ENCODE measurements at places on chromosomes 11 and 22.

GRCh38 chr22:47445716-47446290 is 683.4 kb downstream of the TBC1D22A start:
- no peak for DNase-seq

DNA sequence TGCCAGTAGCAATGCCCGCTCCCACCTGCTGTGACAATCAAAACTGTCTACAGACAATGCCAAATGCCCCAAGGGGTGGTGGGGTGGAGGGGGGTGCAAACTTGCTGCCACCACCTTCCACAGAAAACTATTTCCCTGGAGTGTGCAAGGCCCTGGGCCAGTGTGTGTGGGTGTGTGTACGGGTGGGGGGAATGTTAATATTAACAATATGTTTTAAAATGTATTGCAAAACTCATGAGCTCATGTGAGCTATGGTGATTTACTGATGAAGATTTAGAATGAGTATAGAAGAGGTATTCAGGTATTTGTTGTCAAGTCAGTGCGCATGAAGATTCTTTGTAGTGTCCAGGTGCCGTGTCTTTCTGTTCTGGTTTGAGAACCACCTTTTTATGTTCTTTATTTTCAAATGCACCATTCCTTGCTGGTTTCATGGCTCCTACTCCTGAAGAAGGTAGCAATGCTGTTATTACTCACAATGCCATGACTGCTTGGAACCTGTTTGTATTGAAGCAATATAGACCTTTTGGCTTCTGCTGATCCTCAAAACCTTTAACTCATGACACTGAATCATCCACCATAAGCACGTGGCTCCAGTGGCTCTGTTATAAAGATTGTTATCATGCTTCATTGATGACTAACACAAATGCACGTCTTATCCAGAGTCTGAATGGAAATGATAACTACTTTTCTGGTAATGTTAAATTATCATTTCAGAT is 29.9 kb upstream of the AQP11 start:
- DNase-seq = no peak

- peak; percentile 5 for DNase-seq
These were observed at the start of gene PAX6 for GRCh38 chr11:31810779-31811647. TSS of gene PAX6 (minus strand) at chr11:31811322. CDS start at chr11:31806411, 4,911 bp downstream.

DNA sequence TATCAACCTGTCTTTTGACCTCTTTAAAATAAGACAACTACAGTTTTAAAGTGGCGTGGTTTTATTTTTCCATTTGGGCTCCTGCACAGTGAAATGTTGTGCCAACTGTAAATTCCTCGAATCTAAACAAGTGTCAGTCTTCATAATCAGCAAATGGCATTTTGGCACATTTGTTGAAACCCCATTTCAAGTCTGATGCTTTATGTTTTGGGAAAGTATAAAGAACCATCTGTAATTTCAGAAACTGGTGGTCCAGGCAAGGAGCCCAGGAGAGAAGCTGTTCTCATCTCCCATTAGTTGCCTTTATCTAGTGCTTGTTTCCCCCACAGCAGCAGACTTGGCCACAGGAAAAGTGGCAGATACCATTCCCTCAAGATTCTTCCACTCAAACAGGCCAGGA is 32.7 kb downstream of the VWA5A start:
- DNase-seq = no peak

DNA sequence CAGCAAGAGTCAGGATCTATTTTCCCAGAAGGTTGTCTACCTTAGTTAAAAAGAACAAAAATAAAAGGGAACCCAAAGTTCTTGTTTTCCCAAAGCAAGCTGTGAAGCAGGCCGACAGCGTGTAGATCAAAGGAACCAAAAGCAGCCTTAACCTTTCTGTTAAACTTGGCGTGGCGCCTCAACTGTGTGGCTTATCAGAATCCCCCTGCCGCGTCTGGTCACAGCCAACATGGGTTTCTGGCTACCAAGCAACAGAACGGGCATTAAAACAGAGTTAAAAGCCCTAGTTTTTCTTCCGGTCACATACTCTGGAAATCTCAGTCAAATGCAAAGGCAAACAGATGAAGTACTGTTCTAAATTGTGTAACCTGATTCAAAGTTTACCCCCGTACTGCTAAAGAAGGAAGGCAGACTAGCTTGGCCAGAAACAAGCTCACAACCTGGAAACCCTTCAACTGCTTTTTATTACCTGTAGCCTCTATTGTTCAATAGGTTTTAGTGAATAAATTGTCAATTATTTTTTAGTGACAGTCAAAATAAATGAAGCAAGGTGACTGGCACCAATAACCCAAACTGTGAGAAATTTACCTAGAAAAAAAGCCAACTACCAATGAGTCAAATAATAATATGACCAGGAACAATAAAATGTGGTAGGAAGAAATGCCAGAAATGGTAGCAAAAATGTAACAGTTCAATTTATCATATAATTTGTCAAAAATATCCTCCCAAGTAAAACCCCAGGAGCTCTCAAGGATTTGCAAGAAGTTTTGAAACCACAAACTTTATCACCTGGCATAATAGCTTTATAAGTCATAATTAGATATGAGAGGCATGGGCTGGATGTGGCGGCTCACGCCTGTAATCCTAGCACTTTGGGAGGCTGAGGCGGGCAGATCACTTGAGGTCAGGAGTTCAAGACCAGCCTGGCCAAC is 21.4 kb downstream of the CHKA start:
- DNase-seq = no peak

DNA sequence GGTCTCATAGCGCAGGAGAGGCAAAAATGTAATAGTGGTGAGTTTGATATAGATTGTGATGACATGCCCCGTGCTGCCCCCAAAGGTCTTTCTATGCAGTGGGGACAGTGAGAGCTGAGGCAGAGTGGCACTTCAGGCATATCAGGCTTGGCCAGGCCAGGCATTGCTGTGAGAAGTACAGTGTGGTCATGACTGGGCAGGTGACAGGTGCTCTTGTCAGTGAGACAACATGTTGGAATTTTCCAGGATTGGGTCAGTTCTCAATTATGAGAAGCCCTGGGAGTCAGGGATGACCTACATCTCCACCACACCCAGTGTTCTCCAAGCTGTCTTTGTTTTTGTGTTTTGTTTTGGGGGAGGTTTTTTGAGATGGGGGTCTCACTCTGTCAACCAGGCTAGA is 3.7 kb downstream of the SNAP29 start:
- no peak for DNase-seq

- DNase-seq = no peak
These were observed 115.4 kb downstream of the KIAA1671 start for GRCh38 chr22:25067851-25068421.

DNA sequence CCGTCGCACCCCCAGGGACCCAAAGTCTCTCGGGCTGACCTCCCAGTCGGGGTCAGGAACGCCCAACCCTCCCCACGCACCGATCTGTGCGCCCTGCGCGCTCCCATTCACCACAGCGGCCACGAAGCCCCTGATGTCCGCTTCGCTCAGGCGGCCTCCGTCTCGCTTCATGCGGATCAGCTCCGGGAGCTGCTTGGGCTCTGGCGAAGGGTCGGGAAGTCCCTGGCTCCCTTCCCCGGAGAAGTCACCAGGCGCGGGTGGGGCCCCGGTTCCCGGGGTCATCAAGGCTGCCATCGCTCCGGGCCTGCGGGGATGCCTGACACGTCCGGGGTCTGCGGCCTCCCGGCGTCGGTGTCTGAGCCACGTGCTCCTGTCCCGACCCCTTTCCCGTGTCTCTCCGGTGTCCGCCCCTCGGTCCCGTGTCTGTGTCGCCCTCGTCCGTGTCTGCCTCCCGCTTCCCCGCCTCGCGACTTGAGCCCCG is 356 bp downstream of the TYMP start:
- no peak for DNase-seq

DNA sequence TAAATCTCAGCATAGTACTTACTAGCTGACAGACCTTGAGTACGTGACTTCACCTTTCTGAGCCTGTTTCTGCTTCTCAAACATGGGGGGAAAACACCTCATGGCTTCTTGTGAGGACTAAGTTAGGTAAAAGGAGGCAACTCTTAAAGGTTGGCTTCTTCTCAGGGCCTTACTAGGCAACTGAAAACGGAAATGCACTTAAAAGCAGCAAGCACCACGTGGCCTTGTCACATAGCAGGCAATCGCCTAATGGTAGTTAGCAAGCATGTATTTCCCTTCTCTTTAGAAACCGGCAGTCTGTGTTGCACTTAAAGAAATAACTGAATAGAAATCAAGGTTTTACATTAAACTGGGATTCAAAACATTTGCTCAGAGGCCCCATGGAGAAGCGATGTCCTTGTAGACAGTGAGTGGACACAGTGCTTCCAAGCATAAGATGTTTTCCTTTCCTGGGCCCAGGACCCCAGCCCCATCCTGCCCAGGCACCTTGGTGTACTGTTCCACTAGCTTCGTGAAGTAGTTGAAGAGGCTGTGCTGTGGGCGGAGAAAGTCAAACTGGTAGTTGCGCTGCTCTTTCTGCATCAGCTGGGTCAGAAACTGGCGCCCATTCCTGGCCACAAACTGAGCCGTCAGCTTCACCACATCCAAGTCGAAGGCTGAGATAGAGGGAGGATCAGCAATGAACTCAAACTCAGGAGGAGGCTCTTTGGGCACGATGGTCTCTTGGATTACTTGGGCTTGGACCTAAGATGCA is 12.1 kb downstream of the SF3A1 start:
- DNase-seq = no peak

- no peak for DNase-seq
These were observed 9.9 kb downstream of the PCSK7 start for GRCh38 chr11:117221775-117222517.

DNA sequence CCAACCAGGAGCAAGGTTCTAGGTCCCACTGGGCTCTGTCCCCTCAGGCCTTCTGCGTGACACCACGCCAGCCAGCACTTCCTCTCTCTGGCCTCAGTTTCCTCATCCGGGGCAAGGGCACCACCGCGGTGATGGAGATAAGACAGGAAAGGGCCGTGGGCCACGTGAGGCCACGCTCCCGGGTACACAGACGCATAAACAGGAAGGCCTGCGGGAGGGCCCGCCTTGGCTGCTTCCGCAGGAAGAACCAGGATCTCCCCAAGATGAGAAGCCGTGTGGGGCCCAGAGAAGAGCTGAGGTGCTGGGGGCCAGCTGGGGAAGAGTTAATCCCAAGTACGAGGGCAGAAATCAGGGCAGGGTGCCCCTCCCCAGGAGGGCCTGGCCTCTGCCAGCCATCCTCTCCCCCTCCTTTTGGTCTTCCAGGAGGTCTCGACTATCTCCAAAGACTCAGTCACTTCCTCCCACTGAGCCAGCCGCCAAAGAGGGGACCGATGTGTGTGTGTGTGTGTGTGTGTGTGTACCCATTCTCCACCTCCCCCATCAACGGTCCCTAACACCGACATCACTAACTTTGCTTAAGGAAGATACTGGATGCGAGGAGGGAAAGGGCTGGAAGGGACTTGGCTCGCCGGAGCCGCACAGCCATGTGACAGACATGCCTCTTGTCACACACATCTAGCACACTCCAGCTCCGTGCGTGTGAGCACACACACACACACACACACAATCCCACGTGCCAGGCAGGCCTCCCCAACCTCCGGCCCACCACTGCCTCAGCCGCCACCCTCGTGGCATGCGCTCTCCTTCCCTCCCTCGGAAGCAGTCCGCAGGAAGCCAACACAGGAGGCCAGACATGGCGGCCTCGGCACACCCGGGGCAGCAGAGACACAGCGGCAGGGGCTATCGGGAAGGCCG is 1.4 kb downstream of the MFNG start:
- DNase-seq = peak; percentile 45

GRCh38 chr11:12625438-12626071 is 48.7 kb upstream of the TEAD1 start:
- no peak for DNase-seq

GRCh38 chr11:104731890-104732289 is 166.4 kb downstream of the CASP12 start:
- no peak for DNase-seq

- no peak for DNase-seq
These were observed 5.5 kb downstream of the DCUN1D5 start for GRCh38 chr11:103086461-103086860.

- peak; percentile 7 for DNase-seq
These were observed 109.8 kb downstream of the BCR start for GRCh38 chr22:23289851-23290724.

DNA sequence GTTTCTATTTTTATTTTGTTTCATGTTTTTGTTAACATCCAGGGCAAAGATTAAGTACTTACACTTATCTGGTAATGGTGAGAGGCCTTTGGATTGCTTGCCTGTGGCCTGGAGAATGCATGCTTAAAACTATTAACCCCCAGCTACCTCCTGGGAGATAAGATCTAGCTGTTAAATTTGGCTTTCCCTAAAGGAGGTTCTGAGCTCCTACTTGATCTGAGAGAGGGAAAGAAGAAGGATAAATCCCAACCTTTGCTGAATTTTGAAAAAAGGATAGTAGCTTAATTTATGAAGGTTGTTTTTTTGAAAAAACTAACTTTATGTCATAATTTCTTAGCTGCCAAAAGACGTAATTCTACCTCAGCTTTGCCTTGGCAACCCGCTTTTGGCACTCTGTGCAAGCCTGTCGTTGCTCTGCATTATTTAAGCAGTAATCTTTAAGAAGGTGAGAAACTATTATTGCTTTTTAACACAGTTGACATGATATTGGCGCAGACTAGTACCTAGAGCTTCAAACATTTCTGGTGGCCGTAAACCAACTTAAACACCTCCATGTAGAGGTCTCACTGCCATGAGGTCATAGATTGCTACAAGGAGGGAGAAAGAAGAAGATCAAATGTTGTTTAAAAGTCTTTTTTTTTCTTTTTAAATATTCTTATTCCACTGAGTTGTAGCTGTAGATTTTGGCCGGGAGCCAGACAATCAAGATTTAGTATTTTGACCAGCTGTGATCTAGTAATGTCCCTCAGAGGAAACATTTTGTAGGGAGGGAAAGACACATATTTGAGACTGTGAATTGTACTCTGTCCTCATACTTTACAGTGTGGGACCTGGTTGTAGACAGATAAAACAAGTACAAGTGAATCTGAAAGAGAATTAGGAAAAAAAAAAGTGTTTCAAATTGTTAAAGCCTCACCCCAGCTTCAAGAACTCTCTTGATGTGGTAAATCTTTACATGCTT is 74.4 kb downstream of the WNT11 start:
- DNase-seq = no peak
